Stimulated activated CD8-positive, alpha-beta memory T cell treated with anti-CD3 and anti-CD28 coated beads, Interleukin-4, amount 100 ng/mL, for 1 hour (primary cell): ENCODE measurements at places on chromosomes 2 and 18.

DNA sequence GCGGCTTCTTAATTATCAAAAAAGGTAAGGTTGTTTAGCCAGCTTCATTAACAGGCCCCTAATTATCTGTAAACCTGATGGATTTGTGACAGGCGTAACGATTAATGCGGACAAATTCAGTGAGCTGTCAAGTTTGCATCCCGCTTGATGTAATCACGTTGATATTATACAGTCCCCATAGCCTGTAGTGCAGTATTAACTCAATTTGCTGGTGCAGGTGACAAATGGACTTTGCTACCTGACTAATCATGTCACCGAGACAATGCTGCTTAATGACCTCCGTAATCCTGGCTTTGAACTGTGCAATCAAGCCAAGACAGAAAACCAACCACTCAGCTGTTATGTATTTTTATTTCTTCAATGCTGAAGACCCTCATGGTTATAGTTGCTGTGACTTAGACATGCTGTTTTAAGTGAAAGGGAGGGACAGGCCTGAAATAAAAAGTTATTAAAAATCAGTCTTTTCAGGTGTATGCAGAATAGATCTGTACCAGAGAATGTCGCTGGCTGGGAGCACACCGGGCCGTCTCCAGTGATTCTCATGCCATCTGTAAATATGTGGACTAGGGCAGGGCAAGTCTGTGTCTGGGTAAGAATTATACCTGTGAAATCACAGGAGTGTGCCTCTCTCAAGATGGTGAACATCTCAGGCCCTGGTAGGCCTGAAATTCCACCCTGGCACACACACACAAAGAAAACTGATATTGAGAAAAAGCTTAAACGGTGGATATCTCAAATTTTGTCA lies 4.3 kb downstream of the TSHZ1 start:
- no peak for DNase-seq

GRCh38 chr18:11511434-11512095 lies 97.8 kb upstream of the SLC35G4 start:
- no peak for DNase-seq

GRCh38 chr2:149099298-149099697 lies 60.8 kb downstream of the LYPD6B start:
- no peak for DNase-seq

GRCh38 chr2:189018631-189019030 lies 44.5 kb downstream of the COL3A1 start:
- no peak for DNase-seq

DNA sequence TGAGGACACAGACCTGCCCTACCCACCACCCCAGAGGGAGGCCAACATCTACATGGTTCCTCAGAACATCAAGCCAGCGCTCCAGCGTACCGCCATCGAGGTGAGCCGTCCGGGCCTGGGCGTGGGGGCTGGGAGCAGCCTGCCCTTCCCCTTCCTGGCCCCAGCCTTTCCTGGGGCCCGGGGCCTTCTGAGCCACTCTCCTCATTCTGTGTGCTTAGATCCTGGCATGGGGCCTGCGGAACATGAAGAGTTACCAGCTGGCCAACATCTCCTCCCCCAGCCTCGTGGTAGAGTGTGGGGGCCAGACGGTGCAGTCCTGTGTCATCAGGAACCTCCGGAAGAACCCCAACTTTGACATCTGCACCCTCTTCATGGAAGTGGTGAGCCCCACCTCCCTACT lies 157.9 kb downstream of the DYSF start:
- no peak for DNase-seq

- no peak for DNase-seq
Observed at GRCh38 chr2:112686348-112687217, 34.2 kb upstream of the NT5DC4 start.

- DNase-seq = no peak
Observed at GRCh38 chr2:214126135-214126534, 284.7 kb upstream of the VWC2L start.

- DNase-seq = no peak
Observed at GRCh38 chr2:10720947-10721395, 459 bp upstream of the ATP6V1C2 start.
